Fibroblast of gingiva (primary cell): ENCODE measurements at places on chromosomes 5 and 9.

DNA sequence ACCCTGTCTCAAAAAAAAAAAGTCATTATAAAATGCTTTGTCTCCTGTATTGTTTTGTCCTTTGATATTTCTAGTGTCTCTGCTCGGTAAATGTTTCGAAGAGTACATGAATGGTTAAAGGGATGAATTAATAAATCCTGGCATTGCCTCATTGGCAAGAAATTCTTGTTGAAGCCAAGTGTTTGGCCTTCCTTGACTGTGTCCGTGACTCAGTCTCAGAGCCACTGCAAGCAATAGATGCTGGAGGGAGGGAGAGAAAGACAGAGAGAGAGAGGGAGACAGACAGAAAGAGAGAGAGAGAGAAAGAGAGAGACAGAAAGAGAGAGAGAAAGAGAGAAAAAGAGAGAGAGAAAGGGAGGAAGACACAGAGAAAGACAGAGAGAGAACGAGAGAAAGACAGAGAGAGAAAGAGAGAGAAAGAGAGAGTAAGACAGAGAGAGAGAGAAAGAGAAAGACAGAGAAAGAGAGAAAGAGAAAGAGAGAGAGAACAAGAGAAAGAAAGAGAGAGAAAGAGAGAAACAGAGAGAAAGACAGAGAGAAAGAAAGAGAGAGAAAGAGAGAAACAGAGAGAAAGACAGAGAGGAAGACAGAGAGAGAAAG is 72.5 kb upstream of the RXRA start:
- DNase-seq: peak; percentile 65

DNA sequence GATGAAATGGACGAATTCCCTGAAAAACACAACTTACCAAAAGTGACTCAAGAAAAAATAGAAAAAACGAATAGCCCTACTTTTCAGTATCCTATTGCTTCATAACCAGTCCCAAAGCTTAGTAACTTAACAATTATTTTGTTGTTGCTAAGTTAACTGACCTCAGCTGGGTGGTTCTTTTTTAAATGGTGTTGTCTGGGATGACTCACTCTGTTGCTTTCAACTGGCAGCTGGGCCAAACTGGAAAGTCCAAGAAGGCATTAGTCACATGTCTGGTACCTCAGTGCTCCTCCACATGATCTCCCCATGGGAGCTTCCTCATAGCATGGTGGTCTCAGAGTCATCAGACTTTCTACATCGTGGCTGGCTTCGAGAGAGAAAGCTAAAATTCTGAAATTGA is 47.8 kb upstream of the ADAMTS2 start:
- DNase-seq: peak; percentile 71

- no peak for DNase-seq
Measured at GRCh38 chr5:180050121-180050940, 21.2 kb downstream of the RNF130 start.

GRCh38 chr5:138466900-138467710 is 1.8 kb downstream of the EGR1 start:
- peak; percentile 80 for DNase-seq

- DNase-seq: no peak
Measured at GRCh38 chr5:173196133-173196952, 38.7 kb downstream of the NKX2-5 start.

DNA sequence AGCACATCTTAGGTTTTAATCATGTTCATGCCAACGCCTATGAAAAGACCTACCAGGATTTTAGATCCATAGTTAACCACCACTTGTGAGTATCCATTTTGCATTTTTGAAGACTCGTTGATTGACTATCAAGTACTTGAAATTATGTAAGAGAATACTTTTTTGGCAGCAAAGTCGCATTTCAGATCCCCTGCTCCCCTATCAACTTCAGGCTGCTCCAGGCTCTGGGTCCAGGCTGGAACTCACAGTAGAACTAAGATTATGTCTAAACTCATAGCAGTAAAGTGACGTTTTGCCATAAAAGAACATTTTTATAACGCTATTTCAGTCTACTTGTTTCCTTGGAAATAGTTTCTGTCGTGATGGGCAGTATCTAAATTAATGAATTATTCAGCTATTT is 267.7 kb downstream of the FANCC start:
- no peak for DNase-seq

DNA sequence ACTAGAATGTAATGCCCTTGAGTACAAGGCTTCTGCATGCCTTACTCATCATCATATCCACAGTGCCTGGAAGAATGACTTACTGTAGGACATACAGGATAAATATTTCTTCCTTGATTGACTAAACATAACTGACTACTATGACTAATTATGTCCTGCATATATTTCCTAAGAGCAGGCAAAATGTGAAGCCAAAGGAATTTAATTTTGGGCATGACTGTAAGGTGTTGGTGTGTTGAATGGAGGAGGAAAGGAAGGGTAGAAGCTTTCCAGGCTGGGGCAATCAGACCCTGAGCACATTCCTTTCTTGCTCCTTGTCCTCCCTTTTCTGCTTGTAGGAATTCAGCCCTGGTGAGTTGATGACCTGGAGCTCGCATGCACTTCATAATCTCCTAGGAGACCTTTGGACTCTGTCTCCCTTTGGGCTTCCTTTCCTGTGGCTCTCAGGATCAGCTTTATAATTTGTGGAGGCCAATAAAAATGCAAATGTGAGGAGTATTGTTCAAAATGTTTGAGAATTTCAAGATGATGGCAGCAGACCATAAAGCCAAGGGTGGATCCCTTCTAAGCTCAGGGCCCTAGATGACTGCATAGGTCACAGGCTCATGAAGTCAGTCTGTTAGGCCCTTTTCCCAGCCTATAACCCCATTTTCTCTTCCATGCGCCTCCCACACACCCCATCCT is 174.0 kb downstream of the HMHB1 start:
- peak; percentile 47 for DNase-seq

- DNase-seq: peak; percentile 75
Measured at GRCh38 chr9:86557063-86557766, 203.0 kb upstream of the TUT7 start.

GRCh38 chr9:15249981-15250380 is 57.0 kb downstream of the TTC39B start:
- DNase-seq: no peak

DNA sequence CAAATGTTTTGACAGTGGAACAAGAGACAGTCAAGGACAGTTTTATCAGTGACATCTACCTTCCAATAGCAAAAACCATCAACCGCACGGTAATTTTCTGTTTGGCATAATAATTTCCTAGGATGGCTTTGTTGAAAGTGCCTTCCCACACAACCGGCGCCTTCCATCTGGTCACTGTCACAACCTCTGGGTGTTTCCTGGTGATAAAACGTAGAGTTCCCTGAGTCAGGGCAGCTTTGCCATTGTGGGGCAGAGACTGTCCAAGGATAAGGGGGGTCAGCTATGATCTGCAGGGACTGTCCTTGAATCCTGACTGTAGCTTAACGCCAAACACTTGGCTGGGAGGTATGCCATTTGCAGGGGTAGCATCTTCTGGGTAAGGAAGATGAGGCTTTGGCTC is 47.6 kb downstream of the GGTA1 start:
- no peak for DNase-seq

GRCh38 chr5:55480781-55481180 is 54.0 kb downstream of the PLPP1 start:
- peak; percentile 22 for DNase-seq

DNA sequence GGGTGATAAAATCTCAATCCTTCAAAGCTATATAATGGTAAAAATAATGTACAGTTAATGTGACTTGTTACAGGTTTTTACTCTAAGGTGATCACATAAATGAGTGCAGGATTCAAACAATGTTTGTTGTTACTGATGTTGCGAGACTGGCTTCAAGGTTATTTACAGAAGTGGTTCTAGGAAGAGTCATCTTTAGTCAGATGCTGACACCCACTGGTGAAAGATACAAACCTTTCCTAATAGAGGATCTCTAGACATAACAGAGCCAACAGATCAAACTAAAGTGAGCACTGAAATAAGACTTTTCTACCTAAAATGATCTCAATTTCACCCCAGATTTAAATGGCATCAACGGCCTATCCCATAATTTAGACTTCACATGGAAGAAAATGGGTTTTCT is 20.2 kb downstream of the ARSB start:
- peak; percentile 64 for DNase-seq

GRCh38 chr5:179778591-179778990 is 15.2 kb upstream of the LTC4S start:
- no peak for DNase-seq

GRCh38 chr5:130333089-130333488 is 428.8 kb downstream of the CHSY3 start:
- DNase-seq: peak; percentile 29

GRCh38 chr9:19049917-19050636 is 850 bp downstream of the RRAGA start:
- peak; percentile 22 for DNase-seq

DNA sequence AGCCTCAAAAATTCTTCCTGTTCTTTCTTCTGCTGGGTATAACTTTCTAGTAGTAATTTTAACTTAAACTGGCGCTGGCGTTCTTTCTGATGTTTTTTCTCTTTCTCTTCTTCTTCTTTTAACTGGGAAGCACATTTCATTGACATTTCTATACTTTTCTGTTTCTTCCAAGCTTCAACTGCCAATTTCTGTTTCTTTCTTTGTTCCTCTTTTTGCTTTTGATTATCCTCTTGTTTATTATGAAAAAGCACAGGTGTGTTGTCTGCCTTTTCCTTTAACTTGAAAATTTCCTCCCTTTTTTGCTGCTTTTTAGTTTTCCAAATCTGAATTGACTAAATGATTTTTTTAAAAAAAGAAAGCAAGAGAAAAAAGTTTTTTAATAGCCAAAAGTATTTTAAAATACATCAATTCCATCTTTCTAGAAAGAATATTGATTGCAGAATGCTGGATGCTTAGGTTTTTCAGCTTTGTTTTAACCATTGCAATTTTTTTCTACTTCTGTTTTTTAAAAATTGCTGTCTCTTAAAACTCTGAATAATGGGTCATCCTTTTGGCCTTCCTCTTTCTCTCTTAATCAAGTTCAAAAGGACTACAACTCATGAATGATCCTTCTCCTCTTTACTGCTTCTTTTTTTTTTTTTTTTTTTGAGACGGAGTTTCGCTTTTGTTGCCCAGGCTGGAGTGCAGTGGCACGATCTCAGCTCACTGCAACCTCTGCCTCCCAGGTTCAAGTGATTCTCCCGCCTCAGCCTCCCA is 8.8 kb upstream of the PGGT1B start:
- no peak for DNase-seq

DNA sequence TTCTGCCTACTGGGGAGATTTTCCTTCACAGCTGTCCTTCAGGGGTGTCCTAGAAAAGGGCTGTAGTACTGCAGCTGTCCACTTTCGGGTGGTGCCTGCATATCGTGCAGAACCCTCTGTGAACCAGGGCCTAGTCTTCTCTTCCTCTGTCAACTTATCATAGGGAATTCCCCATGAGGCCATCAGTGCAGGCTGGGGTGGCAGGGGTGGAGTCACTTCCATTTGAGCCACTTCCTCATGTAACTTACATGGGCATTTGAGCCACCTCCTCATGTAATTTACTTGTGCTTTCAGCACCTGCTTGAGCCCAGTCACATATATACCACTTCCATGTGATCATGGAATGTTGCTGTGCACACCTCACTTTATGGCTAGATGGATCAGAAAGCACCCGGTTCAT is 742.0 kb upstream of the RGMB start:
- DNase-seq: no peak

DNA sequence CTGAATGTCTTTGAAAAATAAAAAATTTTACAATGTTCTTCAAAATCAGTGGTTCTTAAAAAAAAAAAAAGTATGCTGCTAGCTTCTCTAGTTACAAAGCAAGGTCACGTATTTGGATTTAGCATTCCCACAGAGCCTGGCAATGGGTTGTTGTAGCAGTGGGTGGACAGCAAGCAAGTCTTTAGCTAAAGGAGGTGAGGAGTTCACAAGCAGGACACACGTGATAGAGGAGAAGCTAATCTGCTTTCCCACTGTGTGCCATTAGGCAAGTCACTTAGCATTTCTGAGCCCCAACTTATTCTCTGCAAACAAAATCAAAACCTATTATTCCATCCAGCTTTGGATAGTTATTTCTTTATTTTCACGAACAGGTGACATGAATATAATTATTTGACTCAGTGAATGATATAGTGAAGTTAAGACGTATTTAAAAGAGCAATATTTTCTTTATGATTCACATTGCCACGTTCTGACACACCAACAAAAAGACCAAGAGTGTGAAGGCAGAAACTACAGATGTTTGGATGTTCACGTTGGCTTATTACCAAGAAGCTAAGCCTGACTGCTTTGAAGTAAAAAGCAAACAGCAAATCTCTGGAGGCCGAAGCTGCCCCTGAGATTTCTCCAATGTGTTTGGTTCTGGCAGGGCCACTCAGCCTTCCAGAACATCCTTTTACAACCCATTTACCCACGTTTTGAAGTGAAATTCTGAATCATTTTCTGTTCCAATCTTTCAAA is 612.1 kb upstream of the CDH6 start:
- no peak for DNase-seq

- no peak for DNase-seq
Measured at GRCh38 chr5:26681861-26682260, 356.5 kb downstream of the CDH9 start.

GRCh38 chr9:129850821-129851550 is 15.7 kb downstream of the USP20 start:
- DNase-seq: peak; percentile 12

- DNase-seq: peak; percentile 83
Measured at GRCh38 chr9:419571-420171, 205.0 kb downstream of the DOCK8 start.

DNA sequence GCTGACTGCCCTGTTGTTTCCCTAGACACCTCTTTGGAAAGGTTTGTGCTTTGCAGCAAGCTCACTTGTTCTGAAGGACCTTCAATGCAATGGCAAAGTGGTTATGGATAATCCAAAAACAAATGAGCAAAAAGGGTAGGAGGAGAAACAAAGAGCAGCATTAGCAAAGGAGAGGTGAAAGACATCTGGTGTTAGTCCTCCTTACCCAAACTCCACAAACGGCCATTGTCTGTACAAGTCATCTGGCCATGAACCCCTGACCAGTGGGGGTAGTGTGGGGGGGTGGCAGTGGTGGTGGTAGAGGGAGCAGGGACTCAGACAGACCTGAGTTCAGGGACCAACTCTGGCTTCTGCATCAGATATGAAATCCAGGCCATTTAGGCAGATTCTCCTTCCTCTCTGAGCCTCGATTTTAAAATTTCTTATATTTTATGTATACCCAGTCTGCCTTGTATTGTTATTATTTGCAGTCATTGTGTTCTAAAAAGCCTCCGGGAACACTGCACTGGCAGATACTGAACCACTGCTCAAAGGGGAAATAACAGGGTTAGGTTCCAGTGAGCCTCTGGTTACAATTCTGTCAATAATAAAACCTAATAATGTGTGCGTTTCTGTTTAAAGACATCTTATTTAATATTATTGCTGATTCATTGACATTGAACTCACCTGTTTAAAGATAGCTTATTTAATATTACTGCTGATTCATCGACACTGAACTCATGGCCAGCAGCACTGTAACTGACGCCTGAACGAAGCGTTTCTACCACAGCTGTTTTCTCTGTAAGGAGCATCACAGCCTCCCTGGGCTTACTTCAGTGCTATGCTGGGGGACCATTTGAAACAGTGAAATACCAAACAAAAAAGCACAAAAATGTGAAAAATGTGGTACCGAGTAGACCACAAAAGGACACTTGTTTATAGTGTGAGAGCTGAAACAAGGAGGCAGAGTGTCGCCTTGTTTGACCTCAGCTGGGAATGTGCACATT is 156.0 kb downstream of the SEC61B start:
- DNase-seq: peak; percentile 94
